Left ventricle myocardium inferior (tissue), 1 donor: ENCODE measurements at places on chromosomes 12 and 14. TPM values are rescaled to one million over a fixed set of nuclear protein-coding genes. Genes with fewer than 3 reads are reported as not detected.

Gene BCL2L14
- total RNA-seq = not detected

Gene TRIM9
- 0.27 TPM for total RNA-seq

Gene TSPAN11
- total RNA-seq = 1.7 TPM

Gene SLC15A5
- not detected for total RNA-seq

Gene TAMALIN
- 20.0 TPM for total RNA-seq

Gene RAB5B
- 111 TPM for total RNA-seq

Gene KRT2
- total RNA-seq = not detected

Gene FBXW8
- total RNA-seq = 8.5 TPM

Gene DIO2
- 6.4 TPM for total RNA-seq

Gene RNASE1
- 294 TPM for total RNA-seq

Gene AICDA
- total RNA-seq = not detected

Gene CCDC196
- total RNA-seq = not detected

Gene THAP2
- 6.6 TPM for total RNA-seq

Gene ADCY4
- 26.6 TPM for total RNA-seq

Gene FAM90A1
- 0.30 TPM for total RNA-seq

Gene LRRC10
- total RNA-seq = 43.8 TPM

Gene GRIP1
- total RNA-seq = 0.47 TPM

Gene ADCY6
- total RNA-seq = 98.4 TPM

Gene PPP4R4
- total RNA-seq = not detected

Gene SCNN1A
- total RNA-seq = 0.22 TPM

Gene PSME1
- total RNA-seq = 108 TPM

Gene CNTN1
- total RNA-seq = 0.11 TPM

Gene IFT43
- 29.8 TPM for total RNA-seq

Gene DDN
- 1.4 TPM for total RNA-seq

Gene UNC79
- total RNA-seq = 0.25 TPM

Gene IL22
- not detected for total RNA-seq

Gene CIROP
- total RNA-seq = not detected

Gene OTOGL
- total RNA-seq = 0.27 TPM

Gene BMAL2
- 1.5 TPM for total RNA-seq

Gene NELL2
- total RNA-seq = 0.55 TPM

Gene DDX55
- 5.3 TPM for total RNA-seq

Gene C3AR1
- total RNA-seq = 5.5 TPM

Gene TEX52
- not detected for total RNA-seq

Gene AP1G2
- 10.4 TPM for total RNA-seq

Gene FITM1
- 148 TPM for total RNA-seq

Gene EXOC3L4
- total RNA-seq = 0.66 TPM

Gene NCKAP5L
- total RNA-seq = 25.5 TPM

Gene MYO1H
- total RNA-seq = 0.16 TPM

Gene LRRK2
- 6.7 TPM for total RNA-seq

Gene FGF6
- not detected for total RNA-seq

Gene MLF2
- 153 TPM for total RNA-seq

Gene TAS2R31
- 0.88 TPM for total RNA-seq

Gene CLEC9A
- not detected for total RNA-seq

Gene BRMS1L
- 14.2 TPM for total RNA-seq

Gene LUM
- 115 TPM for total RNA-seq

Gene SLC10A1
- not detected for total RNA-seq

Gene CRIP1
- 65.9 TPM for total RNA-seq

Gene GALNT16
- 70.5 TPM for total RNA-seq

Gene FOXM1
- 0.71 TPM for total RNA-seq

Gene TRPV4
- 0.33 TPM for total RNA-seq

Gene FAM181A
- total RNA-seq = not detected
